ENCODE measurements at places on chromosomes 1 and 21. TPM values are rescaled to one million over a fixed set of nuclear protein-coding genes. Genes with fewer than 3 reads are reported as not detected.

The AMY1C gene
- not detected for total RNA-seq

The DENND2D gene
- 175 TPM for total RNA-seq

The LCE1C gene
- not detected for total RNA-seq

The MAN1C1 gene
- total RNA-seq, result 2.9 TPM

All from activated CD4-positive, alpha-beta T cell treated with anti-CD3 and anti-CD28 coated beads, Interleukin-2, amount 10 ng/mL, durations not matched to agents 24 days and 14 days (primary cell).